ENCODE measurements at places on chromosomes 12 and 14. TPM values are rescaled to one million over a fixed set of nuclear protein-coding genes. Genes with fewer than 3 reads are reported as not detected.

The LPAR5 gene
- 0.32 TPM for total RNA-seq

The MIP gene
- total RNA-seq: not detected

DNA sequence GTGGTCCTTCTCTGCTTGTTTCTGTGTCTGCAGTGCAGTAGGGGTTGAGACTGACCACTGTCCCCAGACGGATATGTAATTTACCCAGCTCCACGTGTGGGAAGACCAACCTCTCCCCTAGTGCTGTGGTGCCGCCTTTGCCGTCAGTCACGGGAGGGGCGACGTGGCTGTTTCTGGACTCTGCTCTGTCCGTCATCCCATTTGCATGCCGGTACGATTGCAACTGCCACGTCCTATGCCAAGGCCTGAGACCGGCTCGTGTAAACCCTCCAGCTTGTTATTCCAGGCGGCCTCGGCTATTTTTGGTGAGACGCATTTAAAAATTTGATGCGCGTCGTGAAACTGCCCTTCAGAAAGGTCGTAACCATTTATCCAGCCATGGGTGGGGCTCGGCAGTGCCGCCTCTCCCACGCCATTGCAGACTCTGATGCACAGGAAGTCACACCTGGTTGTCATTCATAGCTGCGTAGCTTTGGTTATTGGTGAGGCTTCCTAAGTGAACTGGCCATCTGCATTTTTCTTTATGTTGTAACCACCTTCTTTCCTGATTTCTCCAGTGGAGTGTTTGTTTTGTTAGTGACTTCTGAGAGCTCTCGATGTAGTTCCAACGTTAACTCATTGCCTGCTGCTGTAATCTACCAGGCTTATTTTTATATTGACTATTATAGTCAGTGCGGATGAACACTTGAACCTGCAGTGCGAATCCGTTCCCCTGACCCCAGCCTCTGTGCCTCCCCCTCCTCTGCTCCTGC lies 75.1 kb downstream of the ADGRD1 start:
- H3K27ac ChIP-seq: no peak overlapping the region
- no peak overlapping the region for H3K4me3 ChIP-seq
- H3K4me1 ChIP-seq: no peaks in the 10 kb centered on the region
- H3K36me3 ChIP-seq: no peaks in the 10 kb centered on the region

GRCh38 chr12:32398816-32399369 lies 465 bp upstream of the FGD4 start:
- peak overlapping the region; percentile 95 for H3K4me3 ChIP-seq
- DNase-seq: no peak
- H3K36me3 ChIP-seq: no peaks in the 10 kb centered on the region
- H3K4me1 ChIP-seq: peaks cover 18% of the 10 kb centered on the region
- H3K27ac ChIP-seq: no peak overlapping the region
- peaks cover 20% of the 10 kb centered on the region for H3K27me3 ChIP-seq

The ST8SIA1 gene
- total RNA-seq: 3.6 TPM

DNA sequence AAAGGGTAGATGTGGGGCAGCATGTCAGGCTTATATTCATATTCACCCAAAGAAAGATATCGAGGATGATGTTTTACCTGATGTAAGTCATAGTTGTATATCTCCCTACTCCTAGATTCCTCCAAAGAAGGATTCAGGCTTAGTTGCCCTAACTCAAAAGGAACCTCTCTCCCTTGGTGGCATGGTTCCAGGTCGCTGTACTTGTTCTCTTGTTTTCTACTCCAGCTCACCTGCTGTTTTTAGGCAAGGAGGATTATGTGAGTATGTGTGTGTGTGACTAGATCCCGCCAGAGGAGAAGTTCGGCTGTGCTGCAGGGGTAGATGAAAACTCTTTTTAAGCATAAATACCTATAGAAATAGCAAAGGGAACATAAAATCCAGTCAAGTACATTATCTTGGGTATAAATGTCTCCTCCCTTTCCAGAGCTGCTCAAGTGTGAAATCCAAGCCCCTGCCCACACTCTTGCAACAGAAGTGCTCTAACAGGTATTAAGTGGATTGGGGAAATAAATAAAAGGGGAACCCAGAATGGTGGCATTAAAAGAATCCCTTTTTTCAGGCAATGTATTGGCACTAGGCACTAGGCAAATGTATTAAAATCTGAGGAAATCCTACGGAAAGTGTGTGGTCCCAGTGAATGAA lies 375.7 kb downstream of the ZFP36L1 start:
- DNase-seq: no peak
- peaks cover 8% of the 10 kb centered on the region for H3K4me1 ChIP-seq
- no peak overlapping the region for H3K27ac ChIP-seq
- no peaks in the 10 kb centered on the region for H3K27me3 ChIP-seq
- no peak overlapping the region for H3K4me3 ChIP-seq
